ENCODE measurements at places on chromosomes 7 and 10.

DNA sequence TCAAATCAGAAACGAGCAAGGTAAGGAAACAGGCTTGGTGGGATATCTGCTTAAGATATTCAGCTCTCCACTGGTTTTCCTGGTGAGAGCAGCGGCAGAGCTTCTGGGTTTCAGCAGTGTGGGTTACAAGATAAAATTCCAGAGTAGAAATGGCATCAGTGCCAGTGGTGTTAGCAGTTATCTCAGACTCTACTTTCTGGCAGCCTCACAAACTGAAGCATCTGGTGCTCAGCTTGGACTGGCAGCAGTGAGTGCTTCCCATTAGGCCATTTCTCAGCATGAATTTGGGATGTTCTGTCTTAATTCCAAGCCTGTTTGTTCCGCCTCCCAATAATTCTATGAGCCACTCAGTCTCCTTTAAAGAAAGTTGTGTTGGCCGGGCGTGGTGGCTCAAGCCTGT lies 6.9 kb upstream of the GSTO2 start:
- DNase-seq, result no peak

- DNase-seq, result no peak
These were observed 987.9 kb downstream of the KCNMA1 start for GRCh38 chr10:76649723-76650127.

- no peak for DNase-seq
These were observed 144.0 kb upstream of the CCDC6 start for GRCh38 chr10:60050366-60050765.

GRCh38 chr7:83808982-83809381 lies 160.0 kb upstream of the SEMA3E start:
- no peak for DNase-seq

GRCh38 chr7:106165337-106165736 lies 53.2 kb upstream of the SYPL1 start:
- DNase-seq, result no peak

- DNase-seq, result no peak
These were observed 56.7 kb downstream of the ZMYND11 start for GRCh38 chr10:191703-192518.

DNA sequence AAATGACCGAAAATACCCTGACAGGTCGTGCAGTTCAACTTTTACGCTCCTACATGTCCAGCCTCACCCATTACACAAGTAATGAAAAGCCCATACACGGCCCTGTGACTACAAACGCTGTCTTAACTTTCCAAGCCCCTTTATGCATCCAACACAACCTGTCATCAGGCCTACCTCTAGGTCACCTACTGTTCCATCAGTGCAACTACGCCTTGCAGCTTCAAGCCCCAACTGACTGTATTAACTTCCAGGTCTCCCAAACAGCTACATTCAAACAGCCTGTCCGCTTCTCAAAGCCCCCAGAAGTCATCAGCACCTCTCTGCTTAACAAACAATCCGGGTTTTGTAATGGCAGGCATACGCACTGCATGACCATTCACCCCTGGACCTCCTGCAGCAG lies 19.2 kb downstream of the ZNF107 start:
- DNase-seq, result no peak

GRCh38 chr7:88357781-88358525 lies 51.3 kb upstream of the STEAP4 start:
- no peak for DNase-seq
